ENCODE measurements at places on chromosomes 11 and 22. TPM values are rescaled to one million over a fixed set of nuclear protein-coding genes. Genes with fewer than 3 reads are reported as not detected.

- no peak for DNase-seq
Observed at GRCh38 chr11:130180896-130181294, 21.3 kb downstream of the ST14 start.

Gene PGA5
- total RNA-seq: not detected

Gene ANO5
- total RNA-seq: under 0.01 TPM

Gene ADAMTS15
- total RNA-seq: 26.2 TPM

DNA sequence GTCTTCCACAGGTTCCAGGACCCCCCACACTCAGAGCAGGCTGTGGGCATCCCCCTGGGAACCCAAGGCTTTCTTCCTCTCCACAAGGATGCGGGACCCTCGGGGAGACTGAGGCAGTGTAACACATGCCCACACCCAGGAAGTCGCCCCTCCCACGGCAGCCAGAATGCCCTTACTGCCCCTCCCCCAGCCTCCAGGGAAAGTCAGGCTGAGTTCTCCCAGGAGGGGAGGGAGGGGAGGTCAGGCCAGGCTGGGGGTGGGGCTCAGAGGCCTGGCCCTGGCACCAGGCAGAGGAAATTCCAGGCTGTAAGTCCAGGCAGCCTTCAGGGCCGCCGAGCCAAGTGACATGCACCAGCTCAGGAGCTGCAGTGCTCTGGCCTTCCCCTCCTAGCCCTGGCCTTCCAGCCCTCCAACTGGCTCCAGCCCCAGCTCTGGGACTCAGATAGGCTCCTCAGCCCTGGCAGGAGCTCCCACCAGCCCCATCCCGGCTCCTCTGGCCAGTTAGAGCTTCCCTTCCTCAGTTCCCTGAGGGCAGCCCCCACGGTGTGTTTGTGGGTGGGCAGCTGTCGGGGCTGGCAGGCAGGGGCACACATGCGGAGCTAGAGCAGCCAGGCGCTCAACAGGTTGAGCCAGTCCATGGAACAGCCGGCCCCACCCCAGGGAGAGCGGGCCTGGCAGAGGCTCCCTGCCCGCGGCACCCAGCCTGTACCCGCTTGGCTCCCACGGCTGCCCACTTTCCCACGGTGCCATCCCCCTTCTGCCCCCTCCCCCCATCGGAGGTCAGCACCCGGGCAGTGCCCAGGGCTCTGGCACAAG lies 3.6 kb downstream of the BCL9L start:
- no peak for DNase-seq

DNA sequence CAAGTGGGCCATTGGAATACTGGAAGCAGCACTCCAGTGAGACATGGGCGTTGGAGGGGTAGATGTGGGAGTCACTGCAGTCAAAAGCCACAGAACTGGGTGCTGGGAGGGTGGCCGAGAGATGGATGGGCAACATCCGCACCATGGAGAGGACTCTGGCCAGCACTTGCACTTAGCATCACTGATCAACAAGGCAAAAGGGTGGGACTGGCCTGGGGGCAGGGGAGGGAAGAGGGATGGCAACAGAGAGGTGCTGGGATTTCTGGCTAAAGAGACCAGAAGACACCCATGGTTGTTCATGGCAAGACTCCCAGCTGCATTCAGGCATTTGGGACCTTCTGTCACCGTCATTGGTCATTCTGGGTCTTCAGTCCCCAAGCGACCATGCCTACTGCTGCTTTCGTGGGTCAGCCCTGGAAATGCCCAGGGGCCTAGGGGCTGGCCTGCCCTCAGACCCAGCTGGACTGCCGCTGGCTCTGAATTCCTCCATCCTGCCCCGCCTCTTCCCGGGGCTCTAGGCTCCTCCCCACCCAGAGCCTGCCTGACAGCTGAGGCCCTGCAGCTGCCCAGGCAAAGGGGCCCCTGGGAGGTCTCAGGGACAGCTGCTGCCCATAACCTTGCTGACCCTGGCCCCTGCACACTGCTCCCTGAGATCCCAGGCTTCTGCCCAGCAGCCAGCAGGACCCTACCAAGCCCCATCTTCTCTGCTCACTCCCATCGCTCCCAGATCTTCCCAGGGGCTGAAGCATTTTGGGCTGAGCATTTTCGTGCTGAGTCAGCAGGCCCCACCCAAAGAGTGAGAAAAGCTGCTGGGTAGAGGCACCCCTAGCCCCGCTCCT lies 13.0 kb upstream of the CDC42EP2 start:
- no peak for DNase-seq

DNA sequence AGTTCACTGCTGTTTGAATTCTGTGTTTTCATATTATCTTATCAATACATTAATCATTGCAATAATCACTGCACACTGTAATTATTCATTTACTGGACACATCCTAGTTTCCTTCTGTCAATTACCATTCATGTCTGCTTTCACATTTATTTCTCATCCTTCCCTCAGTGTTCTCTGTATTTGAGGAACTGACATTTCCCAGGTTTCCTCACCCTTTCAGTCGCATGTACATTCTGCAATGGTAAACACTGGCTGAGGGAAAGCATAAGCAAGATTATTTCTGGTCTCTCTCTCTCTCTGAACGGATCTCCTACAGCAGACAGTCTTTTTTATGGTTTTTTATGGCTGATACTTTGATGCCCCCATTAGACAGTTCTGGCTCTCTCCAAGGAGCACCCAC lies 4.2 kb upstream of the HBD start:
- DNase-seq: no peak

GRCh38 chr11:42593441-42593840 lies 718.4 kb upstream of the API5 start:
- DNase-seq: no peak
